Metanephros (tissue), 2 donors: ENCODE measurements at places on chromosomes 11 and 22. TPM values are rescaled to one million over a fixed set of nuclear protein-coding genes. Genes with fewer than 3 reads are reported as not detected.

The MRGPRF gene
- 26.7 TPM for total RNA-seq

The ACR gene
- 0.18 TPM for total RNA-seq

The CHADL gene
- total RNA-seq, result 5.1 TPM

The C1QTNF4 gene
- total RNA-seq, result 9.6 TPM

The PHOX2A gene
- total RNA-seq, result not detected

The C11orf97 gene
- 0.53 TPM for total RNA-seq

The MMP8 gene
- total RNA-seq, result 2.8 TPM

The MMP1 gene
- 0.06 TPM for total RNA-seq

The CYP2D6 gene
- total RNA-seq, result 2.5 TPM

The SLC1A2 gene
- total RNA-seq, result 0.88 TPM

The CHRM4 gene
- 0.18 TPM for total RNA-seq

The OR4P4 gene
- not detected for total RNA-seq

The RAB36 gene
- 12.9 TPM for total RNA-seq

The NAV2 gene
- 43.0 TPM for total RNA-seq

The KCNQ1 gene
- total RNA-seq, result 17.4 TPM

The KRTAP5-11 gene
- total RNA-seq, result not detected

The CDHR5 gene
- 21.3 TPM for total RNA-seq

The WT1 gene
- 63.9 TPM for total RNA-seq

The DNAJC24 gene
- 13.9 TPM for total RNA-seq

The SAA1 gene
- total RNA-seq, result not detected

The GRM5 gene
- 1.2 TPM for total RNA-seq

The TMEM179B gene
- 43.4 TPM for total RNA-seq

The DAGLA gene
- 3.6 TPM for total RNA-seq

The PRR33 gene
- total RNA-seq, result 1.3 TPM
